ENCODE measurements at places on chromosomes 11 and 22. TPM values are rescaled to one million over a fixed set of nuclear protein-coding genes. Genes with fewer than 3 reads are reported as not detected.

Gene TIGD3
- 1.8 TPM for total RNA-seq

DNA sequence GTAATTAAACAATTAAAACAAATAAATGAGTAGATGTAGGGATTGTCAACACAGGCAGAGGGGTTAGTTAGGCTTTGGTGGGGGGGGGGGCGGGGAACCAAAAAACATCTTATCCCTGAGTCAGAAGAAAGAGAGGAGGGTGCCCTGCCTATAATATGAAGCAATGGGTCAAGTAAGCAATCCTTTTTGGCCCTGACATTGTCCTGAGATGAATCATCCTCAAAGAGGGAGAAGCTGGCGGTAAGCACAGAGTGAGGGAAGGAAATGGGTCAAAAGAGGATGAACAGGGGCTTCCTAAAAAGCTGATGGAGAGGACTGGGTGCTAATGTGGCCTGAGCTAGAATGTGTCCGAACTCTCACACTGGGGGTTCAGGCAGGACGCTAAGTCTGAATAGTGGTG is 4.7 kb downstream of the OLFML1 start:
- DNase-seq: no peak
- H3K27ac ChIP-seq: no peak overlapping the region
- H3K4me1 ChIP-seq: no peaks in the 10 kb centered on the region
- H3K27me3 ChIP-seq: no peaks in the 10 kb centered on the region
- no peaks in the 10 kb centered on the region for H3K36me3 ChIP-seq

GRCh38 chr11:132961453-132961852 is 570.8 kb downstream of the OPCML start:
- no peak overlapping the region for H3K4me3 ChIP-seq
- no peak for DNase-seq
- H3K27ac ChIP-seq: no peak overlapping the region
- H3K36me3 ChIP-seq: no peaks in the 10 kb centered on the region

Gene UBASH3B
- total RNA-seq: 81.9 TPM

- no peaks in the 10 kb centered on the region for H3K36me3 ChIP-seq
- no peak overlapping the region for H3K4me3 ChIP-seq
- 0 out of 2 replicates have a peak, but pooled peaks cover 10% of the 10 kb centered on the region for H3K27me3 ChIP-seq
- H3K27ac ChIP-seq: no peak overlapping the region
- no peak for DNase-seq
- no peaks in the 10 kb centered on the region for H3K4me1 ChIP-seq
Observed at GRCh38 chr22:34808618-34809017, 257.3 kb upstream of the ISX start.

GRCh38 chr11:28794405-28794804 is 686.2 kb downstream of the METTL15 start:
- no peak overlapping the region for H3K27ac ChIP-seq
- no peaks in the 10 kb centered on the region for H3K36me3 ChIP-seq
- H3K27me3 ChIP-seq: no peaks in the 10 kb centered on the region
- H3K4me3 ChIP-seq: no peak overlapping the region

DNA sequence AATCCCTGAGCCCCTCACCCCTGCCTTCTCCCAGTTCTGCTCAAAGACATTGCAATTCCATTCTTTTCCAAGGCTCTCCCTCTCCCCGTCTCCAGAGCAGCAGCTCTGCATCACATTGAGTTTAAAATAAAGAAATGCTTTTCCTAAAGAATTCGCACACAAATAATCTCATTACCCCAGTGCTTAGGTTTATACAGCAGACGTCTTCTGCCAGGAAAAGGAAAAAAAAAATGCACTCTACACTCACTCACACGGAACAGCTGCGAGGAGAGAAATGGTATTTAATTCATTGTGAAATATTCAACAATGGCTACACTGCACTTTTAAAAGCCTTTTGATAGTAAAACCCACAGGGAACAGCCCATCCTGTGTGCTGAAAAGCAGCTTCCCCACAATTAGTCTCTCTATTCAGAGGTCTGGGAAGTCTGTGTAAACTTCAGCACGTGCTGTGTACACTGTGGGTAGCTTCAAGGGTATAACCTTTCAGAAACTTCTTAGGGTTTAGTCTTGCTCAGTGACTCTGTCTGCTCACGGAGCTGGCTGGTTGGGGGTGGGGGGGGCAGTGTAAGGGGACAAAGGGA is 42.8 kb downstream of the ETS1 start:
- no peaks in the 10 kb centered on the region for H3K27me3 ChIP-seq
- no peak overlapping the region for H3K27ac ChIP-seq
- H3K4me3 ChIP-seq: no peak overlapping the region
- no peak for DNase-seq

GRCh38 chr11:99135508-99135907 is 114.8 kb downstream of the CNTN5 start:
- no peaks in the 10 kb centered on the region for H3K36me3 ChIP-seq
- DNase-seq: no peak
- H3K27me3 ChIP-seq: no peaks in the 10 kb centered on the region
- no peak overlapping the region for H3K4me3 ChIP-seq
- H3K4me1 ChIP-seq: no peaks in the 10 kb centered on the region
- H3K27ac ChIP-seq: no peak overlapping the region

- no peaks in the 10 kb centered on the region for H3K27me3 ChIP-seq
- peaks cover 24% of the 10 kb centered on the region for H3K4me1 ChIP-seq
- no peaks in the 10 kb centered on the region for H3K36me3 ChIP-seq
Observed at GRCh38 chr11:73152861-73153483, 10.9 kb upstream of the FCHSD2 start.

DNA sequence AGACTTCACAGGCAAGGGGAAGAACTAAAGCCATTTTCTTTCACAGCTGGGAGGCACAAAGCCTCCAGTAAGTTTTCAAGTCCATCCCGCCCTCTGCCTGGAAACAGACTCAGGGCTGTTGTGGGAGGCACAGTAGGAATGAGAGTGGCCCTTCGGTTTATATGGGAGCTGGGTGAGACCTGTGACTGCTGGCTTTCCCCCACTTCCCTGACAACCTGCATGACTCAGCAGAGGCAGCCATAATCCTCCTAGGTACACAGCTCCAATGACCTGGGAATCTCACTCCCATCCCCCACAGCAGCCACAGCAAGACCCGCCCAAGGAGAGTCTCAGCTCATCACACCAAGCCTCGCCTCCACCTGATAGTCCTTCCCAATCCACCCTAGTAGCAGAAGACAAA is 12.1 kb upstream of the TMEM45B start:
- H3K4me3 ChIP-seq: no peak overlapping the region
- H3K27ac ChIP-seq: peak overlapping the region; percentile 74
- H3K4me1 ChIP-seq: peaks cover 20% of the 10 kb centered on the region
- no peaks in the 10 kb centered on the region for H3K36me3 ChIP-seq
- peak; percentile 53 for DNase-seq

DNA sequence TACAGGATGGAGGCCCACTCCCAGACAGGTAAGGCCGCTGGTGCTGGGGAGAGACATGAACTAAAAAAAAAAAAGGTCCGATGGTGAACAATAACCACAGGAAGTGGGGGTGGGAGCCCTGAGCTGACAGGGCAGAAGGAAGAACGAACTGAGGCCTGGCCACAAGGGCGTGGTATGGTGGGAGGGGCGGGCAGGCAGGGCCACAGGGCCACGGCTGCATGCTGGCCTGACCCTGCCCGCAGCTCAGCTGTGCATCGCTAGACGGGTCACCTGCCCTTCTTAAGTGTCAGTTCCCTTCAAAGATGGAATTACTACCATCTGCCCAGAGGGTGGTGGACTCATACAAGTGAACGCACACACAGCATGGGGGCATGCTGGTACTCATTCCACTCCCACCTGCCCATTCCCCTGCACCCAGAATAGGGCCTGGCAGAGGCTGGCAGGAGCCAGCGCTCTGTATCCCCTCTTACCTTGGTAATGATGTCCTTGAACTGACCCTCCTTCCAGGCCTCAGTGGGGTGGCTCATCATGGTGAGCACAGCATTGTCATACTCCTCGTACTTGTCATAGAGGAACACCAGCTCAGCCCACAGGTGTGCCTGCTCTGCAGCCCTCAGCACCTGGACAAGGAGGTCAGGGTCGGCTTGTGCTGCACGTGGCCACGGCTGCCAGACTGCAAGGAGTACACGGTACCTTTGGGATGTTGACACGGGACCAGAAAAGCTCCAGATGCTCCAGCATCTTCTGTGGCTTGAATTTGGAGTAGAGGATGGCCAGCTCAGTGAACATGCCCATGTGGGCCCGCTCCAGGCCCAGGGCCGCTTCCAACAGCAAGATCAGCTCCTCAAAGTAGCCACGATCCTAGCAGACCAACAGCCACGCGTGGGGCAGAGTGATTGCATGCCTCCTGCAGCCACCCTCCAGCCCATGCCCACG is 17.5 kb upstream of the SLC25A1 start:
- H3K4me1 ChIP-seq: no peaks in the 10 kb centered on the region
- no peaks in the 10 kb centered on the region for H3K36me3 ChIP-seq
- no peaks in the 10 kb centered on the region for H3K27me3 ChIP-seq
- no peak overlapping the region for H3K4me3 ChIP-seq

GRCh38 chr11:396948-397548 is 3.0 kb downstream of the PKP3 start:
- no peak for DNase-seq
- no peak overlapping the region for H3K4me3 ChIP-seq
- H3K27ac ChIP-seq: no peak overlapping the region
- no peaks in the 10 kb centered on the region for H3K27me3 ChIP-seq
- H3K4me1 ChIP-seq: peaks cover 10% of the 10 kb centered on the region

DNA sequence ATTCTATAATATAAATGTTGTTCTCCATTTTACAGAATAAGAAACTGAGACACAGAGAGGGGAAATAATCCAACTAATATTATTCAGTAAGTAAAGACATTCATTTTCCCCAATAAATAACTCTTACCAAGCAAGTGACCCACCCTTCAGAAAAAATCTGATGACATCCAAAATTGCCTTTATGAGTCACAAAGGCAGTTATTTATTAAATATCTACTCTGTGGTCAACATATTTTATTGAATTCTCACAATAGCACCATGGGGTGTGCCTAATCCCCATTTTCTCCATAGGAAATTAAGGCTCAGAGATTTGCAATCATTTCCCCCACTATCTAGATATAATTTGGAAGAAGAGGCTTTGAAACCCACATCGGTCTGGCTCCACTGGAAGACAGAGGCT is 161.5 kb upstream of the ISX start:
- H3K27me3 ChIP-seq: peaks cover 8% of the 10 kb centered on the region
- no peaks in the 10 kb centered on the region for H3K4me1 ChIP-seq
- no peak overlapping the region for H3K4me3 ChIP-seq
- H3K36me3 ChIP-seq: no peaks in the 10 kb centered on the region
- DNase-seq: no peak

Gene OR51E2
- total RNA-seq: not detected

Gene PLA2G6
- 39.8 TPM for total RNA-seq

DNA sequence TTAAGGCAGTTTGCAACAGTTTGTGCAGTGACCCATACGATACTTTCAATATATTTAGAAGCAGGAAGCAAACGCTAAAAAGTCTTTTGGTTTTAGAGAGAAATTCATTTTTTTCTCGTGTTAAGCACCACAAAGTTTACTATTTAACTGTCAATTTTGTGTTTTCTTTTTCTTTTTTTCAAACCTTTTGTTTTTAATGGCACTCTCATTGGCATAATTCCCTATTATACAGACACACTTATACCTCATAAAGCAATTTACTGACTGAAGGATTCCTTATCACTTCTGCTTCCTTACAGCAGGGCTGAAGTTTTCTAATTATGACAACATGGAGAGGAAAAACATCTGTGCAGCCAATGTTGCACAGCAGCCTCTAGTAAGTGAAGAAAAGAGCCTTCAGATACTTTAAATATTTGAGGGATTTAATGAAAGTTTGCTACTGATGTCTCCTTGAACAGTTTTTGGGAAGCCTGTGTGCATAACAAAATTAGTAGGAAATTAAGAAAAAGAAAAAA is 2191.2 kb downstream of the LRRC4C start:
- H3K4me1 ChIP-seq: no peaks in the 10 kb centered on the region
- no peaks in the 10 kb centered on the region for H3K36me3 ChIP-seq
- no peak overlapping the region for H3K27ac ChIP-seq
- no peaks in the 10 kb centered on the region for H3K27me3 ChIP-seq

GRCh38 chr11:78786086-78786485 is 211.4 kb upstream of the NARS2 start:
- no peaks in the 10 kb centered on the region for H3K4me1 ChIP-seq
- peaks cover 71% of the 10 kb centered on the region for H3K27me3 ChIP-seq
- no peak overlapping the region for H3K27ac ChIP-seq
- H3K36me3 ChIP-seq: no peaks in the 10 kb centered on the region

Gene APIP
- 34.1 TPM for total RNA-seq

Gene DCDC1
- total RNA-seq: 1.5 TPM

DNA sequence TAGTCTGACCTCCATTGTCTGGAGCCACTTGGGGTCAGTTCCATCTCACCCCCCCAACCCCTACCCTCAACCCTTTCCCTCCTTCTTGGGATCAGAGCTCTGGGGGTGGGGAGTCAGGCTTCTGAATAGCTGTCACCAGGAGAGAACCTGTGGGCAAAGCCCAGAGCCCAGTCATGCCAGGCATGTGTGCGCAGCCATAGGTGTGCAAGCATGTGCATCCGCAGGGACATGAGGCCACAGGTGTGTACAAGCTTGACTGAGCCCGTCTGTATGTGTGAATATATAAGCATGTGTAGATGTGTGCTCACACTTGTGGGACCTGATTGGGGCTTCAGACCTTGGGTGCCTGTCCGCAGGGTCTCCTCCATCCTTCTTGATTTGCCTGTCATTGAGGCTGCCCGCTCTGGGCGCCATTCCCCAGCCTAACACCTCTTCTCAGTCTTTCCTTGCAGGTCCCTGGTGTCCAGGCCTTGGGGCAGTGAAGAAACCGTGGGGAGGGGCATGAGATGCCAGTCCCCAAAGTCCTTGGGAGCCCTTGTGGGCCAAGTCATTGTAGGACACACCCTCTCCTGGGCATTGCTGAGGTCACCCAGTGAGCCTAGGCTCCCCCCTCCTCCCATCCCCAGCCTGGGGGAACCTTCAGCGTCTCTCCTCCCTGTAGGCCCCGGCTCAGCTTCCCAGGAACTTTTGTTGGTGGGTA is 9.0 kb downstream of the ATG16L2 start:
- no peaks in the 10 kb centered on the region for H3K27me3 ChIP-seq
- no peak overlapping the region for H3K27ac ChIP-seq
- H3K4me3 ChIP-seq: no peak overlapping the region
- no peak for DNase-seq
- H3K4me1 ChIP-seq: peaks cover 15% of the 10 kb centered on the region

GRCh38 chr11:29962243-29962642 is 54.6 kb downstream of the KCNA4 start:
- no peak overlapping the region for H3K27ac ChIP-seq
- H3K27me3 ChIP-seq: no peaks in the 10 kb centered on the region
- no peaks in the 10 kb centered on the region for H3K4me1 ChIP-seq
- H3K4me3 ChIP-seq: no peak overlapping the region

- H3K4me1 ChIP-seq: no peaks in the 10 kb centered on the region
- 0 out of 2 replicates have a peak, but pooled peaks cover 12% of the 10 kb centered on the region for H3K27me3 ChIP-seq
- no peak for DNase-seq
- H3K27ac ChIP-seq: no peak overlapping the region
Observed at GRCh38 chr22:16987822-16988221, 20.2 kb downstream of the GAB4 start.
